ENCODE measurements at places on chromosomes 1 and 21.

GRCh38 chr21:22763442-22763841 lies 1765.2 kb downstream of the NCAM2 start:
- DNase-seq = no peak

DNA sequence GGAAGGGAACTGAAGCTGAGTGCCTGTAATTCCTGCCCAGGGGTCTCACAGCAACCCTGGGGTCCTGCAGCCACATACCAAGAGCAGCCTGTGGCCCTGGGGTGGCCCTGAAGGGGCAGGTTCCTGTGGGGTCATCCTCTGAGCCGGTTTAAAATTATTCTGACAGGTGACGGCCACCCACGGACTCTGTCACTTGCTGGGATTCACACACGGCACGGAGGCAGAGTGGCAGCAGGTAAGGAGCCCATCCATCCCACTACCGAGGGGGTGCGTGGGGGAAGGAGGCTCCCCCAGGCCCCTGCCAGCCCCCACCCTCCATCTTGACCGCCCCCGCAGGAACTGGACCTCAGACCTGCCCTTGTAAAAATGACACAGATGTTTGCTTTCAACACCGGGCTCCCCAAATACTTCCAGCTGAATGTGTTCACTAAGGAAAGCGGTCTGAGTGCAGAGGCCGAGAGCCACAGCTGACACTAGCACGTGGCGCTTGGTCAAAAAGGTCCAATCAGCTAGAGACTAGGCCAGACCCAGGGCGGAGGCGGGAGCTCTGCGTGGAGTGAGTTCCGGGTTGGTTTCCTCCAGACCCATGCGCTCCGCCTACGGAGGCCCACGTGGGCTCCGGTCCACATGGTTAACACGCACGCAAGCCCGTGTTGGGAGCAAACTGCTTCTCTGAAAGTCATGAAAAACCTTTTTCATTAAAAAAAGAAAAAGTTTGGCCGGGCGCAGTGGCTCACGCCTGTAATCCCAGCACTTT lies 10.0 kb downstream of the YBEY start:
- DNase-seq = no peak

DNA sequence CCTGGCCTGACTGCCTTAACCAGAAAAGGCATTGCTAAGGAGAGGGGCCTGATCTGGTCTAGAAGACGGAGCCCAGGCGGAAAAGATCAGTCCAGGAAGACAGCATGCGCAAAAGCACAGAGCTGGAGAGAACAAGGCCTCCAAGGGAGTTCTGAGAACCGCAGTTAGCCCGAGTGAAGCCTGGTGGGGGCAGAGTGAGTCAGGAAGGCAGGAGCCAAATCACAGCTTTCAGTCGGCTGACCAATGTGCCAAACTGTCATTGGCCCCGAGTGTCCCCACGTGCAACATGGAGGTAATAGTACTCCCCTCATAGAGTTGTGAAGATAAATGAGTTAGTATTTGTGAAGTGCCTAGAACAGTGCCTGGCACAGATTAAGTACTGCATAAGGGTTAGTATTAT lies 1.2 kb upstream of the TSPAN2 start:
- DNase-seq = peak; percentile 32

DNA sequence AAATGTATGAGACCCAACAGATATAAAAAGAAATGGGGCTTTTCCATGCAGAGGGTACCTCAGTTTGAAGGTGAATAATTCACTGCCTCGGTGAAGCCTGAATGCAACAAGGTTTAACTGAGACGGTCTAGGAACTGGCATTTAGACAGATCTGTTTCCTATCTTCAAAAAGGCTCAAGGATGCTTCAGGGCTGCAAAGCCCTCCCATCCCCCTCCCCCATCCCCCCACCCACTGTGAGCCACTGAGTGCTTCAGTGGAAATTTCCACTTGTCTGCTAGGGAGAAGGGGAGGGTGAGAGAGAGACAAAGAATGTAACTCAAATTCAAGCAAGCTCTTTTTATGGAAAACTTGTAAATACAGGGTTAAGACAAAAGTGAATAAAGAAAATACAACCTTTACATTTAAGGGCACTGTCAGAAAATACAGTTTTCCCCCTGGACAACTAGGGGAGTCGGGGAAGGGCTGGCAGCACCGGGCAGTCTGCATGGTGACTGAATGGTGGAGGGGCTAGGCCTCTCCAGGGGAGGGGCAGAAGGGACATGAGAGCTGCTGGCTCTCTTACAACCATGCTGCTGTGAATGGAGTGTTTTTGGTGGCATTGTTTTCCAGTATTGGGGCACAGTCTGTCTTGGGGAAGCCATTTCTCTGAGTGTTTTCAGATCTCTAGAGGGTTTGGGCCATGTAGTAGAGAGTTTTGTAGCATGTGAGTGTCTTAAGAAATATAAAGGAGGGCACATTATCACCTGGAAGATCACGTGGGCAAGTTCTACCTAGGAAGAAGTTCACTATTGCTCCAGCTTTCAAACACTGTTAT lies 56.7 kb downstream of the MRPS6 start:
- no peak for DNase-seq

- DNase-seq = no peak
Observed at GRCh38 chr21:31903896-31904295, 31.1 kb downstream of the HUNK start.

DNA sequence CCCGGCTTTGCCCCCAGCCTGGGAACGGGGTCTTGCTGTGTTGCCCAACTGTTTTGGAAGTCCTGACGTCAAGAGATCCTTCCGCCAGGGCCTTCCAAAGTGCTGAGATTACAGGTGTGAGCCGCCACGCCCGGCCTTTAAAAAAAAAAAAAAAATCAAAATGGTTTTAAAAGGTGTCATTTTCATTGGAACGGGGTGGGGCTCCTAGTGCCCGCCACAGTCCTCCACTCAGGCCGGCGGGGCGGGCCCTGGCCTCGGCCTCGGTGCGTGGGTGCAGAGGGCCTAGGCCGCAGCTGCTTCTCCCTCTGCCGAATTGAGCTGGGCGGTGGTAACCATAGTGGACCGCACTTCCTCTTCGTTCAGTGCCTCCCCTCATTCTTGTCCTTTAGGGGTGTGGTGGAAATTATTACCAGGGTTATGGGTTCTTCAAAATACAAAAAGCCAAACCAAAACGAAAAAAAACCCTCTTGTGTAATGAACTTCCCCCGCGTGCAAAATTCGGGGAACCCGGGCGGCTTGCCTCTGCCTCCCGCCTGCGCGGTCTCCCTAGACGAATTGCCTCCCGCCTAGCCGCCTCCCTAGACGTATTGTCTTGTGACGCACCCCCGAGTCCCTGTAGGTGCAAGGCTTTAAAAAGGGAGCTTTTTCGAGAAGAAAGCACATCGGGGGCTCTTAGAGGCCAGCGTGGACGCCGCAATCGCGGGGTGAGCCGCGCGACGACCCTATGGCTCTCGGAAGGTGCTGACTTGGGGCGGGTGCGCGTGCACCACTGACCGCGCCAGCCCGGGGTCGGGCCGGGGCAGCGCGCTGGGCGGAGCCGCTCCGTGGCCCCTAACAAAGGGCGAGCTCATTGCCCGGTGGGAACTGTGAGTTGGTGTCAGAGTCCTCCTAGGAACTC lies 10.5 kb upstream of the SPEN start:
- DNase-seq = peak; percentile 54

DNA sequence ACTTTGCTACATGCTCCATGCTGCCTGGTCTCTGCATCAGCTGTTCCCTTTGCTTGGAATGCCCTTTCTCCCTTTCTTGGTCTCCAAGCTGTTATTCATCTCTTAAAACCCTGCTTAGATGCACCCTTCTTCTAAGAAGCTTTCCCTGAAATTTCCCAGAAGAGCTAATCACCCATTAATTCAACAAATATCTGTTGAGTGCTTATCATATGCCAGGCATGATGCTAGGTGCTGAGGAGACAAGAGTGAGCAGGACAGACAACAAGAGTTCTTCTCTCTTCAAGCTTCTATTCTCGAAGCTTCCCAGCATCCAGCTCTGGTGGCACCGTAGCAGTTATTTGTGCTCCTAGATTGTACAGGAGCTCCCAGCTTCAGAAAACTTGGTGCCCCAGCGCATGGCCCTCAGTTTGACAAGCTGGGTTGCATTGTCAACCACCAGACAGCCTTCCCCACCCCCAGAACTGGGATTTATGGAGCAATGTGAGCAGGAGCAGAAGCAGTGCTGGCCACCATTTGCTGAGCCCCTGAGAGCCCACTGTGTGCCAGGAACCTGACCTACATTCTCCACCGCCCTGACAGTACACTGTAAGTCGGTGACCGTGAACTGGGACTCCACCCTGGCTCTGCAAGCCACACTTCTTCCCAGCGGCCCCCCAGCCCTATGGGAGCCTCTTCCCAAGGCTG lies 68.0 kb upstream of the ACOT11 start:
- DNase-seq = no peak

DNA sequence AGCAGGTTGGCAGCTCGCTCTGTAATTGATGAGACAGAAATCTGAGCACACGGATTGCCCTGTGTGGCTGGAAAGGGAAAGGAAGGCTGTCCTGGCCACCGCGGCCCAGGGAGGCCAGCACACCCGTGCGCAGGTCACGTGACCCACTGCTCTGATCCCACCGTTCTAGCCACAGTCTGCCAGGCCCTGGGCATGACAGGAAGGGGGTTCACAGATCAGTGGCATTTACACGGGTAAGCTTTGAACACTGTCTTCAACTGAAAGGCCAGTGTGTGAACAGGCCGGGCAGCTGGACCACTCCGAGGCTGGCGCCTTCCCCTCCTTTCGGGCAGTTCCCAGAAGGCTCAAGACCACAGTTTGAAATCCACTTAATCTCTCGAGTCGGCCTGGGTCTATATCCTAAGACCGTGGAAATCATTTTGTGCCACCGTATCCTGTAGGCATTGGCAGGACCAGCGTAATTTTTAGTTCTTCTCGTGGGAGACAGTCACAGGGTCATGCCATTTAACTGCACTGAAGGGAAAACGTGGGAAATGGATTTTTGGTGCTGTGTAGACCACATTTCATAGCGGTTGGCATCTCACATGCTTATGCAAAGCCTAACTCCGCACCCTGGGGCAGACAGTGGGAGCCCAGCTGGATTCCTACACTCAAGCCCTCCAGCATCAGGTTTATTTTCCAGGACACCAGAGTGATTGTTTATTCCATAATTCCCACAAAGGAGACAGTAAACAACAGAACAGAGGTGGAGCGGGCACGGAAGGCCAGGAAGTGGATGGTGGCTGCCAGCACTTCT lies 3.1 kb upstream of the ADARB1 start:
- DNase-seq = no peak

DNA sequence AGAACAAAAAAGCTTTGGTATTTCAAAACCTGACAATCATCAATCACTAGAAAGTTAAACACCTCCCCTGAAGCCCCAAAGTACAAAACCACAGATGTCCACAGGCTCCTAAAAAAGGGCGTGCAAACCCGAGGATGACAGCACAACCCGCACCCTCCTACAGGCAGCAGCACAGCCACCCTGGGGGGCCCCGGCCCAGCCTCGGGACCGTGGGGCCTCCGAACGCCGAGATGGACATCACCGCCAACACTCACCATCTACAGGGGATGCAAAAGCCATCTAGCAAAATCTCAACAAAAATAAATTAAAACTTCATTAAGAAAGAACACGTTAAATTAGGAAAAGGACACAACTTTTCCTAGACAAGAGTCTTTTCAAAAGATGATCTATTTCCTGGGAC lies 6.6 kb downstream of the KIAA2013 start:
- DNase-seq = no peak

GRCh38 chr1:111441573-111442192 lies 7.4 kb downstream of the WDR77 start:
- DNase-seq = peak; percentile 75

DNA sequence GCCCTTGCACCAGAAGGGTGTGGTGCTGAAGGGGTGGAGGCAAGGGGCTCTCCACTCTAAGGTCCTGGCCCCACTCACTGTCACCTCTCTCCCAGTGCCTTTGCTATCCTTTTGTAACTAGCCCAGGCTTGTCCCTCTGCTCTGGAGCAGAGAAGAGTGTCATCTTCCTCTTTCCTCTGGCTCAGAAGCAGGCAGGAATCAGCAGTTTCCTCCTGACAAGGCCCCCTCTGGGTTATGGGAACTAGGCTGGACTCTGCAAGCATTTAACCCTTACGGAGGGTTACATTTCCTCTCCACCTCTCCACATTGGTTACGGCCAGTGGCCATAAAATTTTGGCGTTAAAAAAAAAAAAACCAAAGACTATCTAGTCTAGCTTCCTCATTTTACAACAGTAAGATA lies 30.4 kb downstream of the PLXNA2 start:
- no peak for DNase-seq

DNA sequence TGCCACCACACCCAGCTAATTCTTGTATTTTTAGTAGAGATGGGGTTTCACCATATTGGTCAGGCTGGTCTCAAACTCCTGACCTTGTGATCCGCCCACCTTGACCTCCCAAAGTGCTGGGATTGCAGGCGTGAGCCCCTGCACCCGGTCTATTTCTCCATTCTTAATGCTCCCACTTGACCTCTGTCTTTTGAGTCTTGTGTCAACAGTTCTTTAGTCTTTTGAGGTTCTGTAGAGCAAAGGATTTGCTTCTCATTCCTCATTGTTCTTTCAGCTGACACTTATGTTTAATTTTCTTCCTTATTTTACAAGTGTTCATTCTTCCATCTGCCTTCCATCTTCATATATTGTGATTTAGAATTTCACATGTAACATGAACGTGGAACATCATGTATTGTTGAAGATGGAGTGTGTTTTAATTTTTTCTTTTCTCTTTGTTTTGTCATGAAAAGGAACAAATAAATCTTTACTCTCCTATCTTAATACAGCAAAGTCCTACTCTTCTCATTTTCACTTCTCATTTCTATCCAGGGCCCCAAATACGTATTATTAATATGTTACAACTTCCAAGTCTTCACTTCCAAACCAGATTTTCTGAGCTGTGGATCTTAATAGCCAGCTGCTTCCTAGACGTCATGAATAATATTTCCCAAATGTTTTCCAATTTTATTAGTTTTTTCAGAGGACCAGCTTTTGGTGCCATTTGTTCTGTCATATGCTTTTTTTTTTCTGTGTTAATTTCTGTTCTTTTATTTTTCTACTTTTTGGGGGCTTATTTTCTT lies 16.9 kb downstream of the MTF2 start:
- DNase-seq = no peak

DNA sequence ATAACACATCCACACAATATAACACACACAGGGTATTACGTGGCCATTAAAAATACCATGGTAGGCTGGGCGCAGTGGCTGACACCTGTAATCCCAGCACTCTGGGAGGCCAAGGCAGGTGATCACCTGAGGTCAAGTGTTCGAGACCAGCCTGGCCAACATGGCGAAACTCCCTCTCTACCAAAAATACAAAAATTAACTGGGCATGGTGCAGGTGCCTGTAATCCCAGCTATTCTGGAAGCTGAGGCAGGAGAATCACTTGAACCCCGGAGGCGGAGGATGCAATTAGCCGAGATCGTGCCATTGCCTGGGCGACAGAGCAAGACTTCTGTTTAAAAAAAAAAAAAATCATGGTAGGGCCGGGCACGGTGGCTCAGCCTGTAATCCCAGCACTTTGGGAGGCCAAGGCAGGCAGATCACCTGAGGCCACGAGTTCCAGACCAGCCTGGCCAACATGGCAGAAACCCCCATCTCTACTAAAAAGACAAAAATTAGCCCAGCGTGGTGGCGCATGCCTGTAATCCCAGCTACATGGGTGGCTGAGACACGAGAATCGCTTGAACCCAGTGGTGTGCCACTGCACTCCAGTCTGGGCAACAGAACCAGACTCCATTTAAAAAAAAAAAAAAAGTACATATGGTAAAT lies 24.1 kb upstream of the HPDL start:
- no peak for DNase-seq

- DNase-seq = no peak
Observed at GRCh38 chr1:188582911-188583532, 1754.3 kb downstream of the PLA2G4A start.

- DNase-seq = no peak
Observed at GRCh38 chr1:214793708-214794107, 190.7 kb downstream of the CENPF start.

Data from WTC11 (cell line).